Mesothelial cell of epicardium (in vitro differentiated cells): ENCODE measurements at places on chromosomes 5 and 9.
A peak's percentile ranks its signal among the peaks of the same experiment; 100 is the strongest.

DNA sequence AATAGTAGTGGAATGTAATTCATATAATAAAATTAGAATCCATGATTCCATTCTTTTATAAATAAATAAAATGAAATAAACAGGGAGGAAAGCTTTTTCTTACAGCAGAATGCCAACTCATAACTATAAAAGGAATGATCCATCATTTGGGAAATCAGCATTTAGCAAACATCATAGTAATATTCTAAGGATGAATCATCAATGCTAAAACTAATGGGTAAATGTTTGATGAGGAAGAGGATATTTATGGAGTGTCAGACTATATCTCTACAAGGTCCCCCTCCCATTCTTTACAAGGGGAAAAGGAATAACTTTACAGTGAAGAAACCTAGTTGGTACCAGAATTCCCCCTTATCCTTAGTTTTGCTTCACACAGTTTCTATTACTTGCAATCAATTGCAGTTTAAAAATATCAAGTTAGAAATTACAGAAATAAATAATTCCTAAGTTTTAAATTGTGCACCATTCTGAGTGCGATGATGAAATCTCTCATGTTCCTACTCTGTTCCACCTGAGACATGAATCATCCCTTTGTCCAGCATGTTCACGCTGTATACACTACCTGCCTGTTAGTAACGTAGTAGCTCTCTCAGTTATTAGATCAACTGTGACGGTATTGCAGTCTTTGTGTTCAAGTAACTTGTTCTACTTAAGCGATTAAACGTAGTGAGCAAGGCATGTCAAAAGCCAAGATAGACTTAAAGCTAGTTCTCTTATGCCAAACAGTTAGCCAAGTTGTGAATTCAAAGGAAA is 14.2 kb upstream of the JAKMIP2 start:
- no peak overlapping the region for H3K27ac ChIP-seq
- no peaks in the 10 kb centered on the region for H3K36me3 ChIP-seq
- H3K4me3 ChIP-seq = no peak overlapping the region
- peaks cover 9% of the 10 kb centered on the region for H3K27me3 ChIP-seq
- H3K4me1 ChIP-seq = peaks cover 2% of the 10 kb centered on the region
- DNase-seq = no peak

GRCh38 chr9:122837266-122837850 is 9.0 kb upstream of the PDCL start:
- H3K4me3 ChIP-seq = no peak overlapping the region
- no peak overlapping the region for H3K27ac ChIP-seq
- H3K27me3 ChIP-seq = peaks cover 9% of the 10 kb centered on the region

DNA sequence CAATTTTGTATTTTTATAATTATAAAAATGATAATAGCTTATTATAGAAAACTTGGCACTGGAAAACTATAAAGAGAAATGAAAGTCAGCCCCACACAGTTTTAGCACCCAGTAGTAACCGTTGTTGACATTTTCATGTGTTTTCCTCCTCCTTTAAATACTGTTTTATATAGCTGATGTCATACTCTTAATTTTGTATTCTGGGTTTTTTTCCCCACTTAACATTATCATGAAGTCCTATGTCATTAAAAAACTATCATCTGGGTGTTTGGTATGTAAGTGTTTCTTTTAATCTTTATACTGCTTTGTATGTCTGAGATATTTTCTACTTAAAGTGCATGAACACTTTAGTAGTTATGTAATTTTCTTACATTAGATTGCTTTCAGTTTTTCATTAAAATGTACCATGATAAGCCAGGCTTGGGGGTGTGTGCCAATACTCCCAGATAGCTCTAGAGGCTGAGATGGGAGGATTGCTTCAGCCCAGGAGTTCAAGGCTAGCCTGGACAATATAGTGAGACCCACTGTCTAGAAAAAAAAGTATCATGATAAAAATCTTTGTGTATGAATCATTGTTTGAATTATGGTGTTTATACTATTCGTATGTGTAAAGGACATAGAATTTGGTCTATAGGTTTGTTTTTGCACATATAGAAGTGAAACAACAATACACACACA is 2.7 kb downstream of the RAD50 start:
- H3K27me3 ChIP-seq = no peaks in the 10 kb centered on the region
- DNase-seq = no peak
- H3K36me3 ChIP-seq = no peaks in the 10 kb centered on the region

DNA sequence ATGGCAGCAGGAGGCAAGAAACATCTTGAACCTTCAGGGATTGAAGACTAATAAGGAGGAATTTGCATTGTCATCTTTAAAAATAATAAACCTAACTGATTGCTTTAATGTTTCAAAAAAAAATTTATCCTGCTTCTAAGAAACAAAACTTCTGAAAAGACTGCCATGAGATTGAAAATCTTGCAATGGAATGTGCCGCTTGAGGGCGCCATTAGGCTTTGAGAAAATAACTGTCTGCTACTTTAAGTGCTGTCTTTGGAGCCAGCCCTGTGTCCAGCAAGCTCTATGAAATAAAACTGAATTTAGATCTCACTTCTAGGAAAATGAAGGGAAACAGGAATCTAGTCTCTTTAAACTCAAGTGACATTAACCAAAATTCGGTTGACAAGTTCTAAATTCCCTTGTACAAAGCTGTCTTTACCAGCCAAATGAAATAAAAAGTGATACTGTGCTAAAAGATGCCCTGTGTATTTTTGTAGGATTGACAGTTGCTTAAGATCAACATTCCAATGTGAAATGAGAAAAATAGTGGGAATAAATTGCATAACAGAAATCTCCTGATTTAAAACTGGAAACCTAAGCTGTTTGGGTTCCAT is 79.4 kb downstream of the ESM1 start:
- H3K4me3 ChIP-seq = no peak overlapping the region
- H3K27me3 ChIP-seq = peaks cover 25% of the 10 kb centered on the region
- H3K4me1 ChIP-seq = peaks cover 13% of the 10 kb centered on the region

DNA sequence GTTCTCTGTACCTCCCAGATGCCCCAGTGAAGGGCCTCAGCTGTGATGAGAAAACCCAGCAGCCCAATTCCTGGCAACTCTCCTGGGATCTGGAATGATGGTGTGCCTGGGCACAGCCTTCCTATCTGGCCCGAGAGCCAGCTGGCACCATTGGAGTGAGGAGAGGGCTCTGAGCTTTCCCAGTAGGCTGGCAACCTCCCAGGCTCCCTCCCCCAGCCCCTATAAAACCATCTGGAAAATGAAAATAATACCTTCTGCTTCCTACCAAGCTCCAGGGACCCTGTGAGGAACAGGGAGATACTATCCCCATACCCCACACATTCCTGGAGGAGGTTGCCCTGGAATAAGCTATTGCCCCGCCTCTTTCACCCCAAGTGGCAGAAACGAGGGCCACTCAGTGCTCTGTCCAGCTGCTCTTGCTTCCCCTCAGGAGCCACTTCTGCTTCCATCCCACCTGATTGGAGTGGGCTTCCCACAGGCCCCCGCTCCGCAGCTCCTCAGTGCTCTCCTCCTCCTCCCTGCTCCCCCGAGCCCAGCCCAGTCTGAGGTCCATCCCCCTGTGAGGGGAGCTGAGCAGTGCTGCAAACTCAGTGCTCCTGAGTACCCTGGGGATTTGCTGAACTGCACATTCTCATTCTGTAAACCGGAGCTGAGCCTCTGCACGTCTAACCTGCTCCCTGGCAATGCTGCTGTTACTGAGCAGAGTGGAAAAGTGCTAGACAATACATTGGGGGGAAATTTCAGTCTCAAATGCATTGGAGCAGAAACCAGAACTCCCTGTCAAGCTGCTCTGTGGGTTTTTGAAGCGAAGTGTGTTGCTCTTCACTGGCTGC is 74.7 kb downstream of the THBS4 start:
- H3K36me3 ChIP-seq = peaks cover 12% of the 10 kb centered on the region
- no peaks in the 10 kb centered on the region for H3K27me3 ChIP-seq
- no peak overlapping the region for H3K4me3 ChIP-seq
- no peak for DNase-seq
- peak overlapping the region; percentile 84 for H3K27ac ChIP-seq

DNA sequence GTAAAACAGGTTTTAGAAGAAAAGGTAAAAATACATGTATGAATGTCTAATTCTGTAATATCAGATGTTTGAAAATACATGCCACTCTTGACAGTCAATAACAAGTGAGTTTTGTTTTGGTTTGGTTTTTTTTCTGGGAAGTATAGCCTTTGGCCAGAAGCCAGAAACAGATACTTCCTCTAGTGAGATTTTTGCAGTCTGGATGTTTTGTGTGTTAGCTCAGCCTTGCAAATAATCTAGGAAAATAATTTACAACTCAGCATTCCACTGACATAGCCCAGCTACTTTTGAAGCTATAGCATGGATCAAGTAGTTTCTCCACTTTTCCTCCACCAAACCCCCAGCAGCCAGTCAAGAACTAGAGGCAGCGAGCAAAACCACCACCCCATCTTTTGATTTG is 56.7 kb downstream of the SLC1A1 start:
- no peaks in the 10 kb centered on the region for H3K27me3 ChIP-seq
- no peak for DNase-seq
- H3K4me3 ChIP-seq = no peak overlapping the region
- peaks cover 26% of the 10 kb centered on the region for H3K4me1 ChIP-seq
- H3K36me3 ChIP-seq = no peaks in the 10 kb centered on the region

DNA sequence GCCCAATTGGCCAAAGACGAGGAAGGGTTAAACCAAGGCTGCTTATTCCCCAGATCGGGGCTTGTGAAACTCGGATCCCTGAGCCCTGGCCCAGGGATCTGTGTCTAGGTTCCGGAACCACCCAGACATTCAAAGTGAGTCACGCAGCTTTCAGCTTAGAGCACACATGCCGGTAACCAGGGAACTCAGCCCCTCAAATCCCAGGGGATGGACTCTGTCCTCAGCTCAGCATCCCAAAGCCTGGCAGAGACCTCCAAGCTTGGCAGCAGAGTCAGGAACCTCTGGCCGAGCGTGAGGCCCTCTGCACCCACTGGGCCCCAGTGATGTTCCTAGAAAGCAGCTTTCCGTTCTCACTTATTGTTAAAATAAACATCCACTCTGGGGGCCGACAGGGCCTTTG is 5.1 kb downstream of the PNPLA7 start:
- H3K27me3 ChIP-seq = no peaks in the 10 kb centered on the region
- H3K27ac ChIP-seq = no peak overlapping the region
- DNase-seq = no peak
